CD4-positive, alpha-beta T cell treated with Interleukin-1 beta for 1 hour (primary cell): ENCODE measurements at places on chromosomes 1 and 21.

- DNase-seq = no peak
Observed at GRCh38 chr1:217369271-217369981, 261.5 kb downstream of the GPATCH2 start.

DNA sequence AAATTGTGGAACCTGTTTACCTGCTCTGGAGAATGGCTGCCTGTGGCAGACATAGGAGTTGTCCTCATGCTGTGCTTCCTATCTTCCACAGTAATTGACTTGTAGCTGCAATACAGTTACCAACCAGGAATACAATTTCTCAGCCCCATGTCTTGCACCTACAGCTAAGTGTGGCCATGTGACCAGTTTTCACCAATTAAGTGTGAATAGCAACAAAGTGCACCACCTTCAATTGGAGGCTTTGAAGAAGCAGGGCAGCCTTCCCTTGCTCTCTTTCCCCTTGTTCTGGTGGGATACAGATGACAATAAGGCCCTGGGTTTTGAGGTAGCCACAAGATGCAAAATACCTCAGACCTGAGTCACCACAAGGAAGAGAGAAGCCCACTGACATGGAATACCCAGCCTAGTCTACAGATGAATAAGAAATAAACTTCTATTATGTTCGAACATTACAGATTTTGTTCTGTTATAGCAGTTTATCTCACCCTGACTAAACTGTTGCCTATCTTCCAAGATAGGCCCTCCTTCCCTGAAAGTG is 70.2 kb upstream of the S1PR1 start:
- no peak for DNase-seq

DNA sequence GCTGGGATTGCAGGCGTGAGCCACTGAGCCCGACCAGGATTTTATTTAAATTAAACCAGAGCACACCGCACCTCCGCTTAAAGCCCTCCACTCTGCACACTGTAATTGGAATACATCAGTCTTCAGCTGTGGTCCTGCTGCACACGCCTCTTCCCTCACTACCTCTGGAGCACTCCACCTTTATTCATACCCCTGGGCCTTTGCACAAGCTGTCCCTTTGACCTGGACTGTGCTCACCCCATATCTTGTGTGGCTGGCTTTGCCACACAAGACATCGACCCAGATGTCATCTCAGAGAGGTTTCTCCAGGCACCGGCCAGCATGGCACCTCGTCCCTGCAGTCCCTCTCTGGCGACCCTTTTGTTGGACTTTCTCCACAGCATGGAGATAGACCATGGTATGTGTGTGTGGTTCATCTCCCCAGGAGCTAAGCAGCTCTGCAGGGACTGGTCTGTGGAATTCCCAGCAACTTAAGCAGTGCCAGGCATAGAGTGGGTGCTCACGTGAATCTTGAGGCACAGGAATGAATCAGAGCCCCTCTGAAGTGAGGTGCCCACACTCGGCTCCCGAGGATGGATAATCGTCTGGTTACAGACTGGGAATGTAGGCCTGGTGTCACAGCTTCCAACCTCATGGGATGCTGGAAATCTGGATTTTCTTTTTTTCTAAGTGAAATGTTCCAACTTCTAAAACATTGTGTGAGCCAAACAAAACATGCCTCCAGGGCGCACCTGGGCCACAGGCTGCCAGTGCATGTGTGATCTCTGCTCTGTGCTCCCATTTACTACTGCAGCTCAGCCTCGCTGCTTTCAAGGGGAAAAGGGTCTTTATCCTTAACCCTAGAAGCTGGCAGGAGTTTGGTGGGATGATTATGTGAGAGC is 61.9 kb downstream of the EVA1C start:
- no peak for DNase-seq

DNA sequence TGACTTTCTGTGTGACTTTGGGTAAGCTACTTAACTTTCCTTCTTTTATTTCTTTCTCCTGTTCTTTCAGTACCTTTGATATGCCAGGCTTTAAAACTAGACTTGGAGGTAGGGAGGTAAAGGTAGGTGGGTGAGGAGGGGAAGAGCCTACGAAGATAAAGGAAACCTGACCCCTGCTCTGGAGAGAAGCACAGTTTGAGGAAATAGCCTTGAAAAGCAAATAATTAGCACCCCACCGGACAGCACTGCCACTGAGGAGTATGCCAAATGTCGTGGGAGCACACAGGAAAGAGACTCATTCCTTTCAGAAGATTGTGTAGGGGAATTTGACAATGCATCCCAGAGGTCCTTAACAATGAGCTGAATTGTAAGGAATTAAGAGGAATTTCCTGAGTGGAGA is 65.2 kb upstream of the SPAG17 start:
- no peak for DNase-seq

DNA sequence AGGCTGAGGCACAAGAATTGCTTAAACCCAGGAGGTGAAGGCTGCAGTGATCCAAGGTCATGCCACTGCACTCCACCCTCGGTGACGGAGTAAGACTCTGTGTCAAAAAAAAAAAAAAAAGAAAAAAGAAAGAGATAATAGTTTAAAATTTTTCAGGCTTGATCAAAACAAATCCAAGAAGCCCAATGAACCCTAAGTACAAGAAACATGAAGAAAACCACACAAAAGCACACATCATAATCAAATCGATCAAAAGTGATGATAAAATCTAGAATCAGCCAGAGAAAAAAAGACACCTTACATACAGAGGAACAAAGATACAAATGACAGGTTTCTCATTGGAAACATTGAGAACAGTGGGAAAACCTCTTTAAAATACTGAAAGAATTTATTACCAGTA is 31.5 kb downstream of the LDLRAD1 start:
- no peak for DNase-seq

GRCh38 chr1:29473161-29473855 is 237.0 kb downstream of the PTPRU start:
- no peak for DNase-seq

- peak; percentile 72 for DNase-seq
Observed at GRCh38 chr1:109906160-109906838, 4.3 kb upstream of the CSF1 start.

- DNase-seq = no peak
Observed at GRCh38 chr1:110570307-110570706, 35.9 kb downstream of the KCNA2 start.

DNA sequence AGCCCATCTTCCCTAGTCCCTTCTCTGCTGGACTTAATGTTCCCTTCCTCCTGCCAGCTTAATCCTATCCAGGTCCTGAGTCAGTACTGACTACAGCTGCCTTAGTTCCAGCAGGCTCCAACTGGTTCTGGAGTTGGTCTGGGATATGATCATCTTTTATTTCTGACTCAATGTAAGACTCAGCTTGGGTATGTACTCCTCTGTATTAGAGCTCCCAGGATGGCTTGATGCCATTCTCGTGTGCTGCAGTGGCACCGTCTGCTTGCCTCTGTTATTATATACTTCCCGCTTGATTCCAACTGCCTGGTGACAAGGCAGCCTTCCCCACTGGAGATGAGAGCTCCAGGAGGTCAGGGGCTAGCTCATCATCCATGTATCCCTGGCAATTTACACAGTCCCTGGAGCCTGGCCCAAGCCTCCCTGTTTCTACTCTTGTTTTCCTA is 164.4 kb upstream of the DPT start:
- DNase-seq = no peak

DNA sequence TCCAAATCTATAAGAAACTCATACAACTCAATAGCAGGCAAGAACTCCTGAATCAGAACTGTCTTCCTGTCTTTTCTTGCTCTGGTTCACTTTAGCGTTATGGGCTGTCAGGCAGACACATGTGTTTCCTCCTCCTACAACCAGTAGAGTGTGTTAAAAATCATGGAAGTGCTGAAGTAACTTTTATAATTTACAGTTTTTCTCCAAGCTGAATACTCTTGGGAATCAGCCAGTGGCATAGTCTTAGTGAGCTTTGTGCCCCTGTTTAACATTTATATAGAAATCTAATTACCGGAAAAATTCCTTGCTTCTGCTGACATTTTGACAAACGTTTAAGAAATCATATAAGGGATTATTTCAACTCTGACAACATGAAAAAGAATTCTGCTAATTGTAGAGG is 113.1 kb upstream of the RGS18 start:
- DNase-seq = no peak

- DNase-seq = no peak
Observed at GRCh38 chr1:63269571-63269970, 52.8 kb upstream of the FOXD3 start.

GRCh38 chr21:33835920-33836319 is 79.7 kb downstream of the ATP5PO start:
- DNase-seq = no peak

DNA sequence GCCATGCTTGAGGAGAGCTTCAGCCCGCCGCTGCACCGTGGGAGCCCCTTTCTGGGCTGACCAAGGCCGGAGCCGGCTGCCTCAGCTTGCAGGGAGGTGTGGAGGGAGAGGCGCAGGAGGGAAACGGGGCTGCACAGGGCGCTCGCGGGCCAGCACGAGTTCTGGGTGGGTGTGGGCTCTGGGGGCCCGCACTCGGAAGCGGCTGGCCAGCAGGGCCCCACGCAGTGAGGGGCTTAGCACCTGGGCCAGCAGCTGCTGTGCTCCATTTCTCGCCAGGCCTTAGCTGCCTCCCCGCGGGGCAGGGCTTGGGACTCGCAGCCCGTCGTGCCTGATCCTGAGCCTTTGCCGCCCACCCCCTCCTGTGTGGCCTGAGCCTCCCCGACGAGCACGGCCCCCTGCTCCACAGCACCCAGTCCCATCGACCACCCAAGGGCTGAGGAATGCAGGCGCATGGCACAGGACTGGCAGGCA is 1554.0 kb downstream of the KCNT2 start:
- no peak for DNase-seq

DNA sequence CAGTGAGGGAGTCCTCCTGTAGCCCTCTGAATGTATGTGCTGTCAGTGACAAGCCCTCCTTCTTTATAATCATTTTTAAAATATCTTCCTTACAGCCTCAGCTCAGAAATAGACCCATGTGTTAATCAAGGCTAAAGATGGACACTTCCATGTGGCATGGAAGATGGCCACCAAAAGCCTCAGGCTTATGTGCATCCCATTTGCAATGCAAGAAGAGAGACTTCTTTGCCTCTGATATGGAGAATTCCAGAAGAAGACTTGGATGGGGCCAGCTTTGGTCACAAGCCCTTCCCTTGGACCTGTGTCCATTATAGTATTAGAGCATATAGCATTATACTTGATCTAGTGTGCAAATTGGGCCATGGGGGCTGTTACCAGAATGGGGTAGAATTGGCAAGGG is 18.5 kb downstream of the CCDC185 start:
- DNase-seq = no peak

DNA sequence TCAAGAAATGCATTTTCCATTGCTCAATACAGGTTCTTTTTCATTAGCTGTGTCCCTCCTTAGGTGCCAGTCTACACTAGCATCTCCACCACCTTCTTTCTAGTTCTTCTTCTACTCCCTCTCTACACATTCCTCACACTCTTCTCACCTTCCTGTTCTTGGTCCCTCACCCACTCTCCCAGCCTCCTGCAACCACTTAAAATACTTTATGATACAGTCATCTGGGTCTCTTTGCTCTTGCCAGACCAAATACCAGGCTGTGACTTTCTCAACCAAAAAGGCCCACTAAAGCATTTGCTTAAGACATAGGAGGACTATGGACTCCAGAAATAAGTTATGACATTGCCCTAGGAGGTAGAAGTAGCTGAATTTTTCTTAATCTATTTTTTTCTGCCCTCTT is 35.1 kb downstream of the PIGM start:
- no peak for DNase-seq

DNA sequence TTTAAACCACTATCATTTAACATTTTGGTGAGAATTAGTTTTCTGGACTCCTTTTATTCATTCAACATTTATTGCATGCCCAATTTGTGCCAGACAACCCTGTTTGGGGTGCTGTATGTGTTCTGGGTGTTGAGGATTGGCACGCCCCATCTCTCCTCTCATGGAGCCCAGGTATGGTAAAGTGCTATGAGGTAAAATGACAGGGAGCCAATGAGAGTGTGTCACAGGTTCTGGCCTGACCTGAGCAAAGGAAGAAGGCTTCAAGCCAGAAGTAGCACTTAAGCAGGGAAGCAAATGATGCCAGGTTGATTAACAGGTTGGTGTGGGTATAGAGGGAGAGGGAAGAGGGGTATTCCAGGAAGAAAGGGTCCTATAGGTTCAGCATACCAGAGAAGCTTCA is 21.1 kb upstream of the SLC22A15 start:
- no peak for DNase-seq

DNA sequence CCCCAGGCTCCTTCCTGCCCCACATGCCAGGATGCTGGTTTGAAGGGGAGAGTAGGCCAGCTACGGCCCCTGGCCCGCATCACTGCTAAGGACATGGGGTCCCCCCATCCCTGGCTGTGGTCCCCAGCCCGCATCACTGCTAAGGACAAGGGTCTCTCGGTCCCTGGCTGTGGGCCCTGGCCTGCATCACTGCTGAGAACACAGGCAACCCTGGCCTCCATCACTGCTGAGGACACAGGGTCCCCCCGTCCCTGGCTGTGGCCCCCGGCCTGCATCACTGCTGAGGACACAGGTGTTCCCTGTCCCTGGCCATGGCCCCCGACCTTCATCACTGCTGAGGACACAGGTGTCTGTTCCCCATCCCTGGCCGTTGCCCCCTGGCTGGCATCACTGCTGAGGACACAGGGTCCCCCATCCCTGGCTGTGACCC is 448 bp upstream of the OBSCN start:
- no peak for DNase-seq

DNA sequence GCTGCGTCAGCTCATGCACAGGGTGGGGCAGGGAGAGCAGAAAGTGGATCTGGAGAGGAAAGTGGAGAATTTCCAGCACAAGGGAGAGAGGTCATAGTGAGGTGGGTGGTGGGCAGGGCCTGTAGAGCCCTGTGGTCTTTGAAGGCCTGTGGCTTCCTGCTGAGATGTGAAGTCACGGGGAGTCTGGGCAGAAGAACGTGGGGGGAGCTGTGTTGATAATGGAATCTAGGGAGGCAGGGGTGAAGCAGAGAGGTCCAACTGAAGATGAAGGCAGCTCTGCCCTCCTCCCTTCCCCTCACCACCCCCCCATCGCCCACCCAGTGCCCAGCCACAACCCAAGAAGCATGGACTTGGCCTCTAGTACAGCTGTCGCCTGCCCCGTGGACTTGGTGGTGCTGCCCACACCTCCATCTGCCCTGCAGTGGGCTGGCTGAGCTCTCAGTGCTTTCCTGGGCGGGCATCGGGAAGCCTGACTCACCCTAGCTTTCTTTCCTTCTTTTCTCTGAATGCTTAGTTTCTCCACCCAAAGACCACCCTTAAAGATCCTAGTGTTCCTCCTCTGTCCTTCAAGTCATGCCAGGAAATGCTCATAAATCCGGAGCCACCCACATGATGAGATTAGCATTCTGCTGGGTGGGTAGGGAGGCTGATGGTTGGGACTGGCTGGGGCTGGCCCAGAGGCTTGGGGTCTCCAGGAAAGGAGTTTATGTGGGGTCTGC is 186.1 kb downstream of the TRABD2B start:
- no peak for DNase-seq

DNA sequence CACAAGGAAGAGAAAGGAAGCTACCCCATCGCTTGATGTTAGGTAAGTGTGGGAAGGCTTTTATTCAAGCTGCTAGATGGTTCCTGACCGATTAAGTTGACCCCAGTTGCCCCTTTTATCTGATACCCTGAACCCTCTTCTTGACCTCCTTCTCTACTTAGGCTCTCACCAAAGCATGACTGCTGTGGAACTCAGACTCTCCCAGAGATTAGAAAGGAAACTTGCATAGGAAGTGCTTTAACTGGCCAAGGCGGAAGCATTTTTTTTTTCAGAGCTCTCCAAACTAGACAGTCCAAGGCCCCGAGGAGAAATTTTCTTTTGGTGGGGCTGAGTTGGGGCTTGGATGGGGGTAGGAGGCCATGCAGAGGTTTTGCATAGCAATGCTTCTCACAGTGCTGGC is 101.3 kb upstream of the USP24 start:
- no peak for DNase-seq
